ENCODE measurements at places on chromosomes 5 and 9.

GRCh38 chr5:57172466-57173318, 1.2 kb upstream of the GPBP1 start:
- peaks cover 18% of the 10 kb centered on the region for H3K4me1 ChIP-seq
- peak overlapping the region; percentile 90 for H3K4me3 ChIP-seq

DNA sequence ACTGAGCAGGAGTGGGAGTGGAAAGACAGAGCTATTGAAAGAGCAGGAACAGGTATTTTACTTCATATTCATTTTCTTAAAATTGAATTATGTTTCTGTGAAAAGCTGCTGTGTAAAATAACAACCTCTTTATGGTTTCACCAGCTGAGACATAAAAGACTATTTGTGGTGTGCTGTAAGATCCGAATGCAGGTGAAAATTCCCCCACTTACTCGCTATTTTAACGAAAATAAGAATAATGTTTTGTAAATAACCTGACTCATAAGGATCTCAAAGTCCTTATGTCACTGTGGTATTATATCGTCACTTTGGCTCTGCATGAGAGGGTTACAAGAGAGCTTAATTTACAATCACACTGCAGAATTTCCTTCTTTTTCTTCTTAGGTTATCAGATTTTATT, 65.3 kb upstream of the NFIB start:
- DNase-seq = no peak
- H3K4me3 ChIP-seq = no peak overlapping the region
- H3K27ac ChIP-seq = no peak overlapping the region
- no peaks in the 10 kb centered on the region for H3K27me3 ChIP-seq

GRCh38 chr5:73229271-73229670, 56.3 kb downstream of the TMEM174 start:
- H3K27ac ChIP-seq = no peak overlapping the region
- peaks cover 21% of the 10 kb centered on the region for H3K4me1 ChIP-seq
- H3K27me3 ChIP-seq = peaks cover 68% of the 10 kb centered on the region
- no peaks in the 10 kb centered on the region for H3K36me3 ChIP-seq

DNA sequence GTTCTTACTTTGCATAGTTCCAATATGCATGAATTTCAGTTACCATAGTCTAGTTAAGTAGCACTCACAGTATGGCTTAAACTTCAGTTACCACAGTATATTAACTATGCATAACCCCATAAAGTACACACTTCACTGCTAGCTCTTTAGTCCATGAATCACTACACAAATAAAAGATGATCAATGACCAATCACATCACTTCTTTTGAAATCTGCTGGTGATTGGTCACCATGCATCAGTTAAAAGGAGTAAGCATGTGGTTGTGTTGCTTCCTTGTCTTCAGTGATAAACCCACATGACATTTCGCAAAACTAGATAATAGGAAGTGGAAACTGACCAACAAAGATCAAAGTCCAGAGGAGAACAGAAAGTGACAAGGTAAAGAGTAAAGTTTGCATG, 79.0 kb downstream of the TAF11L14 start:
- no peaks in the 10 kb centered on the region for H3K36me3 ChIP-seq
- H3K27me3 ChIP-seq = no peaks in the 10 kb centered on the region
- H3K4me1 ChIP-seq = no peaks in the 10 kb centered on the region
- no peak for DNase-seq
- no peak overlapping the region for H3K27ac ChIP-seq
- H3K4me3 ChIP-seq = no peak overlapping the region

DNA sequence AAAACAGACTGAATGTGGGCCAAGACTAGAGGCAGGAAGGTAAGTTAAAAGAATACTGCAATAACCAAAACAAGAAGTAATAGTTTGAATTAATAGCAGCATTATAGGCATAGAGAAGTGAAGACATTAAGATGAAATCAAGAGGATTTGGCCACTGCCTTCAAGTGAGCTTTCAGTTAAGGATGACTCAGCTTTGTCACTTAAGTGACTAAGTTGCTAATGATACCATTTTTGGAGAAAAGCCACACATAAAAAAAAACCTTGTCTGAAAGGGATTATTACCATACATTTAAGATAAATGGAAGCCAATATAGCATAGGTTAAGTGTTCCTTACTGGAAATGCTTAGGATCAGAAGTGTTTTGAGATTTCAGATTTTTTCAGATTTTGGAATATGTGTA, 57.0 kb downstream of the ECPAS start:
- no peaks in the 10 kb centered on the region for H3K27me3 ChIP-seq
- no peak overlapping the region for H3K4me3 ChIP-seq
- H3K27ac ChIP-seq = no peak overlapping the region

- no peaks in the 10 kb centered on the region for H3K4me1 ChIP-seq
Observed at GRCh38 chr5:112083623-112084022, 326.6 kb upstream of the NREP start.

DNA sequence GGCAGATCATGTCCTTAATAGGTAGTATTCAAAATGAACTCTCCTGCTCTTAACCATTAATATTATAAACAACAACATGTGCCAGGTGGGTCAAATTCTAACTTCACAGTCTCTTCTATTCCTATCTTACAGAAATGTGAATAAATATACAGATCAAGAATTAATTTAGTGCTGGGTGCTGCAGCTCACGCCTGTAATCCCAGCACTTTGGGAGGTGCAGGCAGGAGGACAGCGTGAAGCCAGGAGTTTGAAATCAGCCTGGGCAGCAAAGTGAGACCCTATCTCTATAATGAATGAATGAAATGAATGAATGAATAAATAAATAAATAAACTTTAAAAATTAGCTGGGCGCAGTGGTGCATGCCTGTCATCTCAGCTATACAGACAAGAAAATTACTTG, 34.1 kb downstream of the PTCH1 start:
- H3K4me1 ChIP-seq = peaks cover 10% of the 10 kb centered on the region
- no peak overlapping the region for H3K27ac ChIP-seq
